ENCODE measurements at places on chromosomes 3 and 15.

DNA sequence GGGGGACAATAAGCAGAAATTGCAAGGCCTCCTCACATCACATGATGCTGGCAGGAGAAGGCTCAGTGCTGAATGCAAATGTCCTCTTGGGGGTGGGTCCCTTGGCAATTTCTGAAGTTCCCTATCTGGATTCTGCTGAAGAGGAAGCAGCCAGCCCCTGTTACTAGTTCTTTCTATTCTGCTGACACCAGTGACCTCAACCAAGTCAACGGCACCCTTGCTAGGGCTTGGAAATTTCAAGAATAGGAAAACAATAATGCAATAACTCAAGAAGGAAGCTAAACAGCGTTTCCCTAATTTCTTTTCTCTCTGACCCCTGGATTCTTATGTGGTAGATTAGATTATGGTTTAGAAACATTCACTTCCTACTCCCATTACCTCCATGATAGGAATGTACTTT is 46.2 kb upstream of the FOXP1 start:
- no peak for DNase-seq

- DNase-seq: no peak
Measured at GRCh38 chr15:60162968-60163355, 158.9 kb downstream of the FOXB1 start.

DNA sequence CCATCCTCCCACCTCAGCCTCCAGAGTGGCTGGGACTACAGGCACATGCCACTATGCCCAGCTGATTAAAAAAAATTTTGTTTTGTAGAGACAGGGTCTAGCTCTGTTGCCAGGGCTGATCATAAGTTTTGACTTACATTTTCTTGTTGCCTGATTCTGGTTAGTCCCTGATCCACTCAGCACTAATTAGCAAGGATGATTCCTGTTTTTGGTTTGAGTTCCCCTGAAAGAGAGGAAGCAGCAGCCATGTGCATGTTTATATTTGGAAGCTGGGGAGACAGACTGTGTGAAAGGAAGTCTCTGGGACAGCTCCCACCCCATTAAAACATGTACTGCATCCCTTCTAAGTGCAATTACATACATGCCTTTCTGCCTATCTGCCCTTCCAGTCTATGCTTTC is 3.6 kb upstream of the NCK1 start:
- no peak for DNase-seq

GRCh38 chr15:31295658-31296057 is 31.0 kb upstream of the KLF13 start:
- DNase-seq: no peak

GRCh38 chr15:62492900-62493299 is 327.8 kb upstream of the C2CD4B start:
- no peak for DNase-seq

DNA sequence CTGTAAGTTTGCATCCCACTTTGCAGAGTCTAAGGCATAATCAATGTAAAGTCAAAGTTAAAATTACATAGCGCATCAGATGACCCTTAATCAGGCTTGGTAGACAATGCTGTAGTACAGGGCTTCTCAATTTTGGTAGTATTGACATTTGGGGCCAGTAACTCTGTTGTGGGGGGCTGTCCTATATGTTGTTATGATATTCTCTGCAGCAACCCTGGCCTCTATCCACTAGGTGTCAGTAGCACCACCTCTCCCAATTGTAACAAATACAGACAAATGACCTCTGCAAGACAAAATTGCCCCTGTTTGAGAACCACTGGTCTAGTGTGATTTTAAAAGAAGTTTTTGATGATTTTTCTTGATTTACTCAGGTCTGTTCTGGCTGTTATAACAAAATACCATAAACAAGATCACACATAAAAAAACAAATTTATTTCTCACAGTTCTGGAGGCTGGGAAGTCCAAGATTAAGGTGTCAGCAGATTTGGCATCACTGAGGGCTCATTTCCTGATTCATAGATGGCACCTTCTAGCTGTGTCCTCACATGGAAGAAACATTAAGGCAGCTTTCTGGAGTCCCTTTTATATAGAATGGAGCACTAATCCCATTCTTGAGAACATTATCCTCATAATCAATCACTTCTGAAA is 37.6 kb upstream of the SLC9A9 start:
- DNase-seq: no peak
